EL (cell line): ENCODE measurements at places on chromosomes 2 and 18.

- DNase-seq, result peak; percentile 59
Observed at GRCh38 chr2:237256887-237257286, 157.1 kb downstream of the COL6A3 start.

DNA sequence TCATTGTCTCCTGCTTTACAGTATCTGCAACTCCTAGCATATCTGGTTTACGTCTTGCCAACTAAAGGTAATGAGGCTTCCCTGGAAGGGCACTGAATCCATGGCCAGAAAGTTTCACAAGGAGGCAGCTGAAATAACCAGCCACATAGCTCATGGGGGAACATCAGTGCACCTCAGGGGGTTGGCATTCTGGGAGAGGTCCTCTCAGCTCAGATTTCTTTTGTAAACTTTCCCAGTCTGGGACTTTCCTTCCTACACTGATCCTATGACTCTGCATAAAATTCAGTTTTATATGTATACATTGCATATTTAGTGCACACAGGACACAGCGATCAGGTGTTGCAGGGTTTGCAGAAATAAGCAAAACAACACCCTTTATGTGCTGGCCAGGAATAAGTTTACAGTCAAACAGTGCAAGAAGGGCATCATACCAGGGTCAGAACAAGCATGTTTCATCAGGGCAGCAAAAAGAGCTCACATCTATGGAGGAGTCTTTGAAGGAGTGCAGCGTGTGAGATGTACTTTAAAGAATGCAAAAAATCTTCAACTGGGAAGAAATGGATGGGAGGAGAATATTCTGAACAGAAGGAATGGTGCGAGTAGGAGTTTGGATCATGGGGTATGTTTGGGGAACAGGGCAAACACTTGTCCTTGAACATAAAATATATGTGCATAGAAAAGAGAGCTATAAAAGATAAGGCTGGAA is 240.6 kb upstream of the RAB12 start:
- peak; percentile 10 for DNase-seq

GRCh38 chr2:45928946-45929345 is 277.5 kb downstream of the PRKCE start:
- DNase-seq, result no peak

GRCh38 chr2:189092936-189093335 is 86.6 kb downstream of the COL5A2 start:
- DNase-seq, result no peak

DNA sequence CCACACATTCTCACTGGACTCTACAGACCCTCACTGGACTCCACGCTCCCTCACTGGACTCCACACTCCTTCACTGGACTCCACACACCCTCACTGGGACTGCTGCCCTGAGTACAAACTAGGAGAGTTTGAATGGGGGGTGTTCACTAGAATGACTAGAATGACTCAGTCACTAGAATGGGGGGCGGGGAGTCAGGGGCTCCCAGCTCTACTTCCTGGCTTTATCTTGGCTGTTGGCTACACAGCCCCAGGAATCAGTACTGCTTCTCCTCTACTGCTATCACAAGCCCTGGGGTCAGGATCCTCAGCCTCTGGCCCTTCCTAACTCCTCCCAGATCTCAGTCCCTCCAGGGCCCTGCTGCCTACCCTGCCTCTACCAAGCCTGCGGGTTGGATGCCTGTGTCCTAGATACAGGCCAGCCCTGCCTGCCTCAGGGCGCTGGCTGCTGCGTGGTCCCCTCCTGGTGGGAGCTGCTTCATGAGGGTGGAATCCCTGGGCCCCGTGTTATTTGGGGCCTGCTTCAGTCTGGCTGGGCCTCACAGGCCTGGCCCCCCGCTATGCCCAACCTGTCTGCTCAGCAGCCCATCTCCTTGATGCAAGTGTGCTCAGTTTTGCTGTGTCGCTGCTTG is 7.8 kb downstream of the PTMA start:
- peak; percentile 65 for DNase-seq

GRCh38 chr2:45734336-45734735 is 82.9 kb downstream of the PRKCE start:
- DNase-seq, result no peak

DNA sequence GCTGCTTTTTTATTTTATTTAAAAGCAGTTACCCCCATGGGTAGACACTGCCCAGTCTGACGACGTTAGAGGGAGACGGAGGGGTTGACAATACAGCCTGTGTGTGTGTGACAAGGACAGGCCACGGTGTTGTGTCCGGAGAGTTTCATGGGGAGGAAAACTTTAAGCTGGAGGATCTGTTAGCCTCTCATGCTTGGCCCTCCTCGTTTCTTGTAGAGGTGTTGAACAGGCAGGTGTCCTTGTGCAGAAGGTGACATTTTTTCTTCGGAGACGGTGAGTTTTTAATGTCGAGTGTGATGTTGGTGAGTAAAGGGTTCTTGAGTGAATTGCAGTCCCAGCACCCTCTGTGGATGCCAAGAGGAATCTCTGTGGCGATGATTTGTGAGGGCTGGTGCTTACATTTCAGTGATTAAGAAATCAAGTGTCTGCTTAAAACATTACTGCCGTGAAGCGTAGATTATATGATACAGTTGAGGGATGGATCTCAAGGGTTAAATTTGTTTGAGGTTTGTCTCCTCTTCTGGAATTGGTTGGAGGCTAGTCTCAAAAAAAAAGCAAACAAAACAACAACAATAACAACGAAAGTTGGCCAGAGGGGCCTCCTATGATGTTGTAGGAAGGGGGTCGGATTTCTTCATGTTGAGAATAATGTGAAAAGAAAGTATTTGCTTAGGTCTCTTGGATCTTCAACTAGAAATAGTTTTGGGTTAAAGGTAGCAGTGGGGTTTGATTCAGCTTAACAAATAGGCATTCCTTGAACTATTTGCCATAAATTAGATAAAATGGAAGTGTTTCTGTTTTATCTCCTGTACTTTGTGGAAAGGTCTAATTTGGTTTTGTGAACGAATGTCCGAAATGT is 1.6 kb downstream of the NCOA1 start:
- peak; percentile 20 for DNase-seq

DNA sequence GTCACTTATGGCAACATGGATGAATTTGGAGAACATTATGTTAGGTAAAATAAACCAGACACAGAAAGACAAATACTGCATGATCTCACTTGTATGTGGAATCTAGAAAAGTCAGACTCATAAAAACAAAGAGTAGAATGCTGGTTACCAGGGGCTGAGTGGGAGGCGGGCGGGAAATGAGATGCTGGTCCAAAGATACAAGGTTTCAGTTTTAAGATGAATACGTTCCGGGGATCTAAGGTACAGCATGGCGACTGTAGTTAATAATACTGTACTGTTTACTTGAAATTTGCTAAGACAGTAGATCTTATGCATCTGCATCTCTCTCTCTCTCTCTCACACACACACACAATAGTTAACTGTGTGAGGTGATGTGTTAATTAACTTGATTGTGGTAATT is 14.2 kb downstream of the FAM110C start:
- no peak for DNase-seq

GRCh38 chr2:72378753-72379348 is 231.2 kb upstream of the CYP26B1 start:
- DNase-seq, result no peak

GRCh38 chr2:138023298-138023697 is 59.0 kb downstream of the HNMT start:
- DNase-seq, result no peak

DNA sequence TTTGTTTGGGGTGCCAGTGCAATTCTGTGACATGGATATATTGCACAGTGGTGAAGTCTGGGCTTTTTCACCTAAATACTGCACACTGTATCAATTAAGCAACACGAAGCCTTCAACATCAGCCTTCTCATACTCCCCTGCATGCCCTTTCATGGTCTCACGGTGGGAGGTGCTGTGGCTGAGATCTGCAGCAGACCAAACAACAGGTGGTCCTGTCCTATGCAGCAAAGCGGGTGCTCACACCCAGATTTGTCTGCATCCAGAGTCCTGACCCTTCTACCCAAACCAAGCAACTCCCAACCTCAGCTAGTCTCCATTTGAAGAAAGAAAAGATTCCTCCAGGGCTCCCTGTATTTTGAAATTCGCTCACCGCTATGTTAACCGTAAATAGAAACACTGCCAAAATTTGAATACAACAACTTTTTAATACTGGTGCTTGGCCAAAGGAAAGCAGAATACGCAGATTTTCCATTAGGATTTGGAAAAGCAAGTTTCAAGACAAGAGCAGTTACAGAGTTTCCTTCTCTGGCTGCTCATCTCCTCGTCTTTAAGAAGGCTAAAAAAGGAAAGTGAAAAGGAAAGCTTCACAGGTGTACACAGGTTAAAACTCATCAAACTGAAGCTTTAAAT is 34.9 kb downstream of the FAM168B start:
- DNase-seq, result no peak

DNA sequence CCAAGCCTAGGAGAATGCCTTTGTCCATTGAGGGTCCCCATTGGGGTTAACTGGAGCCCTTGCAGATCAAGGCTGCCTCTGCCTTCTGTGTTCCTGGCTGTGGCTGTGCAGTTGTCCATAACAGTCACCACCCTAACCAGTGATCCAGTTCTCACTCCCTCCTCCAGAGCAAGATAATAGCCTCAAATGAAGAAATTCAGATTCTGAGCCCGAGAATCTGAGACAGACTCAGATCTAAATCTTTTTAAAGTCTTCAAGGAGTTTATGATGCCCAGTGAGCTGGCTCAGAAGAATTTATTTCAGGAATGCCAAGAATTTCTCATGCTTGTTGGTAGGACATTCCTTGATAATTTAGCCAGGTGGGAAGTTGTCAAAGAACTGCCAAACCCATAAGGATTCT is 44.3 kb upstream of the RAB6C start:
- no peak for DNase-seq

GRCh38 chr2:38709567-38710194 is 41.5 kb downstream of the SRSF7 start:
- no peak for DNase-seq

GRCh38 chr2:80293039-80293438 is 11.5 kb downstream of the LRRTM1 start:
- DNase-seq, result no peak

DNA sequence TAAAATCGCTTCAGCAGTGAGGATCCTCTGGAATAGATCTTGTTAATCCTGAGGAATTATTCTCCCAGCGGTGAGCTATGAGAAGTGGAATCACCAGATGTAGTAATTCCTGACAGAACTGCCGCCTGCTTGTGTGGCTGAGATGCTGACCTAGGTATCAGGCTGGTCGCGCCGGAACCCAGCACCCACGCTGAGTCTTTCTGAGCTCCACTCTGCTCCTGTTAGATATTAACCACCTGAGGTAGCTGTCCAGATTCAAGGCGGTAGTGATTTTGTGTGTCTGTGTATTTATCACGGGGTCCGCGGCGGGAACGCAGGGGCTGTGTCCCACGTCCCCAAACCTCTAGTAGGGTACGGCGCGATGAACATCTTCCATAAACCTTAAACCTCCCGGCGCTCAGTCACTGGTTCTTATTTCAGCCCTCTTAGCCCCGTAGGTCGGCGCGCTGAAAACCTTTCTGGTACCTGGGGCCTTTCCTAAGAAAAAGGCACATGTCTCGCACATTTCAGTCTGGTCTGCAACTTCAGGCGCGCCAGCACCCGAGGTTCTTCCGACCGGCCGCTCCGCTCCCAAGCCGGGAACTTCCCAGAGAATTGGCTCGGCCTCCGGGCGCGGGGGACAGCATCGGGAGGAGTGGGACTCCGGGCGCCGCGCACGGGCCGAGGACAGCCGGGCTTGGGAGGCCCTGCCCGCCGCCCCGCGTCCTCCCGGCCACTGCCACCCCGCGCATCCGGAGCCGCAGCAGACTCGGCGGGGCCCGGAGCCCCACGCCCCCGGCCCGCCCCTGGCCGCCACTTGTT is 542 bp upstream of the CNNM3 start:
- peak; percentile 33 for DNase-seq

DNA sequence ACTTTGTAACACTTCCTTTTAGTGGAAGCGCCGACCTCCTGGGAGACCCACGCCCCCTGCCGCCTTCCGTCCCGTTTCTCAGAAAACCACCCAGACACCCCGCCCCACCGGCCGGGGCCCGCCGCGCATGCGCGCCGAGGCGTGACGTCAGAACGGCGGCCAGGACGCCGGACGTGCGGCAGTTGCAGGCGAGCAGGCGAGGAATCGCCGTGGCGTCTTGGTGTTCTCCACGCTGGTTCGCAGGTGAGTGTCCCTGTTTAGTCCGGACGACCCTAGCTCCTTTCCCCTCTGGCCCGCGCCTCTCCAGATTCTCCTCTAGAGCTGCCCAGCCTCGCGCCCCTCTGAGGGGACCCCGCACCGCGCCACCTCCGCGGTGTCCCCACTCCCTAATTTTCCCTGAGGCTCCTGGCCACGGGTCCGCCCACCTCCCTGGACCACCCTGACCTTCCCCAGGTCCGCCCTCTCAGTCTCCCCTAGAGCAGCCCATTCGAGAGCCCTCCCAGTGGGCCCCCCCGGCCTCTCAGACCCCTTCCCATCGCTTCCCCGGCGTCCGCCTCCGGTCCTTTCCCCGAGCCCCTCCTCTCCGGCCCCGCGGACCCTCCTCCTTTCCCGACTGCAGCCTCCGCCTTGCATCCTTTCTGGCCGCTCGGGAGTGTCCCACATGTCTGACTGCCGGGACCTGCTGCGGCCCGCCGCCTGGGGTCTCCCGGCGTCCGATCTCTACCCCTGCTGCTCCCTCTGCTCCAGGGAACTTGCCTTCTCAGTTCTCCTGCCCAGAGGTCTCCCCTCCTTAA is at the start of gene PLEKHB2:
Gene PLEKHB2, plus strand, starts transcription at position 181 of the 794 bp plus-strand sequence. CDS start 15,606 bp downstream, outside the sequence.
- DNase-seq, result peak; percentile 85

GRCh38 chr2:5111581-5111980 is 580.6 kb upstream of the SOX11 start:
- no peak for DNase-seq

GRCh38 chr18:42373584-42373983 is 418.6 kb downstream of the PIK3C3 start:
- DNase-seq, result no peak

GRCh38 chr2:237692601-237693290 is 65.4 kb downstream of the LRRFIP1 start:
- peak; percentile 36 for DNase-seq

DNA sequence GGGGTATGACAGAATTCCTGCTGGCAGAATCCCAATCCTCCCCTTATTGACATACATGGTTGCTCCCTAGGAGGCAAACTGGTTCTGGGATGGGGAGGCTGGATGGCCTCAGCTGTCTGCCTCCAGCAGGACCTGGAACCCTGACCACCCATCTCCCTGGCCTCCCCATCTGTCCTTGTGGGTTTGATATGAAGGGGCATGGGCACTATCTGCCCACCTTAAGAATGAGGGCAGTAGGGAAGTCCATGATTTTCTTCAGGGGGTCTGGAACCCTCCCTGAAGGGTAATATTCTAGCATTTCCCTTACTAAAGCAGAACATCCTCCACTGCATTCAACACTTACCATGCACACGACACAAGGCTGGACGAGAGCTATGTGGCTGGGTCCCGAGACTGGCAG is 113.6 kb downstream of the VAPA start:
- no peak for DNase-seq

GRCh38 chr18:71450257-71450656 is 1093.9 kb downstream of the CBLN2 start:
- no peak for DNase-seq

DNA sequence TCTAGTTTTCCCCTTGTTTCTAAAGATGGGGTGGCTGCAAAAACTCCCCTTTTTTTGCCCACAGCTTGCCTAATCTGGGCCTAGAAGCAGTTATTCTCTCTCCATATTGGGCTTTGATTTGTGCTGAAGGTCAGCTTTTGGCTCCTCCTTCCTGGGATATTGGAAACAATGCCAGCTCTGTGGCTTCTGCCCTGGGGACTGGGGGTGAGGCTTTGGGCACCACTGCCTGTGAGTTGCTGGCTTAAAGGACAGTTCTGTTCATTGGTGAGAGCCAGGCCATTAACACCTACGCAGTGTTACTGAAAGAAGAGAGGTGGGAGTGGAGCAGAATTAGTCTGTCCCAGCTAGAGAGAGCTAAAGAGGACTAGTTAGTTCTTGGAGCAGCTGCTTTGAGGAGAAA is 4.3 kb downstream of the UBXN2A start:
- DNase-seq, result no peak

- DNase-seq, result no peak
Observed at GRCh38 chr2:236369661-236370062, 105.5 kb upstream of the ASB18 start.
